ENCODE measurements at places on chromosomes 11 and 22. TPM values are rescaled to one million over a fixed set of nuclear protein-coding genes. Genes with fewer than 3 reads are reported as not detected.

DNA sequence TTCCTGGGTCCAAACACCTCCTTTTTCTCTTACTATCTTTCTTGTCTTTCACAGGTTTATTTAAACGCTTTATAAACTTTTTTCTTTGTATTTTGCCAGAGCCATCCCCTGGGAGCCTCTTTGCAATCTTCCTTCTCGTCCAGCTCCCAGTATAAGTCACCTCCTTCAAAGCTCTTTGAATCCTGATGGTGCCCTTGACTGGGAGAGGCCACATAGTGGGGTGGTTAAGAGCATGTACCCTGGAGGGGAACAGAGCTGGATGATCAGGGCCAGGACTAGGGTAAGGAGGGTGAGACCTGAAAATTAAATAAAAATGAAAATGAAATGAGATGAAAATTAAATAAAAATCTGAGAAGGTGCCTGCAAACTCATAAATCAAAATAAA lies 155.0 kb downstream of the FBXO7 start:
- peak; percentile 52 for DNase-seq

Gene SLC17A6
- total RNA-seq = 0.10 TPM

GRCh38 chr11:108561535-108561991 lies 32.0 kb downstream of the EXPH5 start:
- DNase-seq = no peak

- DNase-seq = no peak
Measured at GRCh38 chr22:37607935-37608476, 628 bp upstream of the GGA1 start.

- DNase-seq = peak; percentile 13
Measured at GRCh38 chr22:43226377-43227238, 39.7 kb upstream of the TTLL12 start.

Gene CDON
- 71.8 TPM for total RNA-seq

Gene RAB38
- total RNA-seq = 36.2 TPM

GRCh38 chr11:123362186-123362585 lies 67.9 kb upstream of the GRAMD1B start:
- no peak for DNase-seq

DNA sequence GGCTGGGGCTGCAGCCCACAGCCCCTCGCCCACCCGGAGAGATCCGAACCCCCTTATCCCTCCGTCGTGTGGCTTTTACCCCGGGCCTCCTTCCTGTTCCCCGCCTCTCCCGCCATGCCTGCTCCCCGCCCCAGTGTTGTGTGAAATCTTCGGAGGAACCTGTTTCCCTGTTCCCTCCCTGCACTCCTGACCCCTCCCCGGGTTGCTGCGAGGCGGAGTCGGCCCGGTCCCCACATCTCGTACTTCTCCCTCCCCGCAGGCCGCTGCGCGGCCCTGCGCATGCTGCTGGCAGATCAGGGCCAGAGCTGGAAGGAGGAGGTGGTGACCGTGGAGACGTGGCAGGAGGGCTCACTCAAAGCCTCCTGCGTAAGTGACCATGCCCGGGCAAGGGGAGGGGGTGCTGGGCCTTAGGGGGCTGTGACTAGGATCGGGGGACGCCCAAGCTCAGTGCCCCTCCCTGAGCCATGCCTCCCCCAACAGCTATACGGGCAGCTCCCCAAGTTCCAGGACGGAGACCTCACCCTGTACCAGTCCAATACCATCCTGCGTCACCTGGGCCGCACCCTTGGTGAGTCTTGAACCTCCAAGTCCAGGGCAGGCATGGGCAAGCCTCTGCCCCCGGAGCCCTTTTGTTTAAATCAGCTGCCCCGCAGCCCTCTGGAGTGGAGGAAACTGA lies 731 bp downstream of the GSTP1 start:
- DNase-seq = peak; percentile 52

DNA sequence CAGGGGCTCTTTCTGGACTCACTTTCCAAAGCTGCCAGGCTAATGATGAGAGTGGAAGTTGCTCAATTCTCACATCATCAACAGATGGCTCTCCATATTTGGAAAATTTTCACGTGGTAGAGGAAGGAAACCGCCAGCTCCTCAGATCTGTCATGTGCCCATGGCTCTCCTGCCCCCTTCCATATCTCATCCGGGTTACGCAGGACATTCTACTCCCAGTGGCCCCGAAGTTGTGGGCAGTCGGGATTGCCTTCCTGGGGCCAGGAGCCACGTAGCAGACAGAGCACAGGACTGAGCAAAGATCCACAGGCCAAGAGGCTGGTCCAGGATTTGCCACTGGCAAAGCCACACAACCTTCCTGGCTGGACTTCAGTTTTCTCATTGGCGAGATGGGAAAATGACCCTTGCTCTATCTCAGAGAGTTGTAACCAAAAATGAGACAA lies 38.8 kb downstream of the RPUSD4 start:
- DNase-seq = peak; percentile 94

- no peak for DNase-seq
Measured at GRCh38 chr11:131652231-131652630, 281.8 kb downstream of the NTM start.

DNA sequence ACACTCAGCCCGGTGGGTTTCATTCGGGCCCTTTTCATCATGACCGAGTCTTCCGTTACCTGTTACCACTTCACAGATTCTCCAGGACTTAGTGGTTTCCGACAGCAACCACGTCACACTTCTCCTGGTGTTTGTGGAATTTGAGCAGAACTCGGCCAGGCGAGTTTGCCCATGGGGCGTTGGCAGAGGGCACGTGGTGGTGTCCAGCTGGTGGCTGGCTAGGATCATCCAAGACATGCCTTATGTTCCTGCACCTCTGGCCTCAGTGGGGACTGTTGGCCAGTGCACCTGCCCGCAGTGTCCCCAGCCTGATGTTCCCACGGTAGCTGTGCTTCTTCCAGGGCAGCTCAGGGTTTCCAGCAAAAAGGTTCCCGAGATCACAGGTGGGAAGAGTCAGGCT lies 87.3 kb downstream of the ARHGAP8 start:
- no peak for DNase-seq

DNA sequence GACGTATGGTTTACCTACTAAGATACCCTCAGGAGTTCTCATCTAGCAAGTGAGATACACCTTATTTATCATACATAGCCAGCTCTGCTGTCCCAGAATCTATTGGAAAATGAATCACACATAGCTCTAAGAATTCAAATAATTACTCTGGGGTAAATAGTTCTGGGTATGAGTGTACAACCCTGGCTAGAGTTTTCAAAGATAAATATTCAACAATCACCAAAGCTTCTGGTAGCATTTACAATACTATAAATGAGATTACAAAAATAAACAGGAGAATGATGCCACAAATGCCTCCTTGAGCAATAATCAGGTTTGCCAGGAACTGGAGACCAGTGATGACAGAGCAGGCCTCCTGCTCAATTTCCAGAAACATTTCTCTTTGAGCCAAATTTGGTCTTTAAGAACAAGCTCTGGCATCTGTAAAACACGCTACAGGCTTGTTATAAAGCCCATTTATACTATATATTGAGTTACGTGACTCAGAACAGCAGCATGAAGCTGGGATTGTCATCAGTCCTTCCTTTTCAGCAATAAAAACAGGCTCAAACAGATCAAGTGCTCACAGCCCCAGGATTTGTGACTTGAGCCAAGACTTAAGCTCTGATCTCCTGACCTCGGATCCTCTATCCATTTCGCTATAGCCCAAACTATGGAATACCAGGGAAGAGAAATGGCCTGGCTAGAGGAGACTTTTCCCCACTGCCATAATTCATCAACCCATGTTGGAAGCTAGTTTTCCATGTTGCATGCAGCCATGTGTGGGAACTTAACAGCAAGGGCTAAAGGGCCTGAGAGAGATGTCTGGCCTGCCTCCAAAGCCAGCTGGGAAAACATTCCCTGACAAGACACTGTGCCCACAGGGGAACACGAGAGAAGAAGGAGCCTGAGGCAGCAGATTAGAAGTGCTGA lies 19.7 kb downstream of the RAB30 start:
- DNase-seq = peak; percentile 80

DNA sequence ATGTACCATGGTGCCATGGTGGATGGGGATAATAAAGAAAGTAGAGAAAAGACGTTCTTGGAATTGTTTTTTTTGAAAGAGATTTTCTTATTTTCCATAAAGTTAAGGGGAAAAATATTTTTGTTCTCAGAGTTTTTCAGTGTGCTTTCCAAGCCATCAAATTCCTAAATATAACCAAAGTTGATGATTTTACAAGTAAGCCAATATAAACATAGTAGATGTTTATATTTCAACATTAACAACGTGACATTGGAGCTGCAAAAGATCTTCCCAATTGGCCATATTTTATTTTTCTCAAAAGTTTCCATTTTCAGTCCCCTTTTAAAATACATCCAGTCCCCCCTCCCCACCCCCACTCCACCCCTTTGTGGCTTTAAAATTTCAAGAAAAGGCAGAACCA lies 80.9 kb upstream of the PICALM start:
- no peak for DNase-seq

Gene SULT4A1
- 0.89 TPM for total RNA-seq

Gene MAP4K2
- total RNA-seq = 8.2 TPM

Gene LRRC56
- 0.69 TPM for total RNA-seq

- DNase-seq = no peak
Measured at GRCh38 chr11:77276271-77276670, 25.2 kb downstream of the GDPD4 start.

- no peak for DNase-seq
Measured at GRCh38 chr22:32130464-32130863, 28.6 kb downstream of the C22orf42 start.

Gene FLRT1
- total RNA-seq = 1.6 TPM

- DNase-seq = no peak
Measured at GRCh38 chr11:93974759-93975158, 46.4 kb upstream of the HEPHL1 start.

GRCh38 chr11:71117311-71117710 lies 135.1 kb downstream of the SHANK2 start:
- DNase-seq = no peak

Gene PRAME
- not detected for total RNA-seq

DNA sequence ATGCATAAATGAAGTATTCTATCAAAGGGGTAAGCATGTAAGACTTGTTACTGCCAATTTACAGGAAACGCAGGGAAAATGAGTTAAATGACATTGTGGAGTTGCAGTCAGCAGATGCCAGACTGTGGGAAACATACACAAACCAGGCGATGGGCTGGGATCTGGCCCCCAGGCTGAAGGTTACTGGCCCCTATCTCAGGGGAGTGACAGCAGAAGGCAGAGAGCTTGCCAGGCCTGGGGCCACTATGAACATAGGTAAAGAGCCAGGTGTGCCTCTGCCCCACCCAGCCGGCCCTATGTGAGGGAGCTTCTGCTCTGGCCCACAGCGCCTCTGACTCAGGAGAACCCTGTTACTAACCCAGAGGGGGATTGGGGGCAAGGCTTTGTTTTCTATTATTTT lies 26.1 kb upstream of the SLC25A1 start:
- DNase-seq = no peak

Gene VWA5A
- 22.0 TPM for total RNA-seq

DNA sequence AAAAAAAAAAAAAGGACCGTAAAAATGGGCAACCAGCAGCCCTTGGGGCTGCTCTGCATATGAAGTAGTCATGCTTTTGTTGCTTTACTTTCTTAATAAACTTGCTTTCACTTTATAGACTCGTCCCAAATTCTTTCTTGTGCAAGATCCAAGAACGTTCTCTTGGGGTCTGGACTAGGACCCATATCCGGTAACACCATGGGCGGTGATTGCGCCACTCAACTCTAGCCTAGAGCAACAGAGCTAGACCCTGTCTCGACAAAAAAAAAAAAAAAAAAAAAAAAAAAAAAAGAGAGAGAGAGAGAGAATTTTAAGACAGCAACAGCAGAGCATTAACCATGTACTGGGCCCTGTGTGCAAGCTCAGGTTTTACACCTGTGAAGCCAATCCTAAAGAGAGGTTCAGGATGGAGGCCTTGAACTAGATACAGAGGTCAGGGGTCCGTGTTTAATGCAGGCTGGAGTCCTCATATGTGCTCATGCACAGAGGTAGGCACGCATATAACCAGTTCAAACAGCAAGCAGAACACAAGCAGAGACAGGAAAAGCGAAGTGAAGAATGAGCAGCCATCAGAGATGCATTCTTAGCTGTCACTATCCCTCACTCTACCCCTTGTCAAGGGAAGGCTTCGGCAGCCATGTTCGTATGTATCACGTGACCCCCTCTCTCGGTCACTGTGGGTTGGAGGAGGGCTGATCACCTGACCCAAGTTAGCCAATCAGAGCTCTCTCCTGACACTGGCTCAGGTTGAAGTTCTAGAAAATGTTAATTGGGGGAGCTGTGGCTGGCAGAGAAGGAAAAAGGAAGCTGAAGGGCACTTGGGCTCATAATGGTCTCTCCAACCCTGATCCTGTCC lies 16.7 kb upstream of the SYT12 start:
- DNase-seq = no peak

DNA sequence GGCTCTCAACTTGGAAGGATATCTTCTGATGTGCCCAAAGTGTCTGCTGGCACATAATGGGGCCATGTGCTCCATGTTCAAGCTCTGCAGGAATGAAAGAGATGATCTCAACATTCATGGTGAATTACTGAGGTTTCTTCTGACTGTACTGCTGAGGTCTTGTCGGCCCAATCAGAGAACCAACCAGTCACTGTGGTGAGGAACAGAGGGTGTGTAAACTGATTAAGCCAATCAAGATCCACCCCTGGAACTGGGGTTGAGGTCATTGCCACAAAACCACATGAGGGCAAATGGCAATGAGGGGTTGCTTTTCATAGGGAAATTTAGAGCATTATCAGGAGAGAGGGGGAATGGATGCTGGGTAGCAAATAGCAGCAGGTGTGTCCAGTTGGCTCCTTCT lies 152.3 kb upstream of the RAG2 start:
- DNase-seq = no peak

Gene OR51L1
- not detected for total RNA-seq

Gene SHISAL1
- total RNA-seq = 0.99 TPM

Gene SLC5A12
- total RNA-seq = 0.10 TPM

DNA sequence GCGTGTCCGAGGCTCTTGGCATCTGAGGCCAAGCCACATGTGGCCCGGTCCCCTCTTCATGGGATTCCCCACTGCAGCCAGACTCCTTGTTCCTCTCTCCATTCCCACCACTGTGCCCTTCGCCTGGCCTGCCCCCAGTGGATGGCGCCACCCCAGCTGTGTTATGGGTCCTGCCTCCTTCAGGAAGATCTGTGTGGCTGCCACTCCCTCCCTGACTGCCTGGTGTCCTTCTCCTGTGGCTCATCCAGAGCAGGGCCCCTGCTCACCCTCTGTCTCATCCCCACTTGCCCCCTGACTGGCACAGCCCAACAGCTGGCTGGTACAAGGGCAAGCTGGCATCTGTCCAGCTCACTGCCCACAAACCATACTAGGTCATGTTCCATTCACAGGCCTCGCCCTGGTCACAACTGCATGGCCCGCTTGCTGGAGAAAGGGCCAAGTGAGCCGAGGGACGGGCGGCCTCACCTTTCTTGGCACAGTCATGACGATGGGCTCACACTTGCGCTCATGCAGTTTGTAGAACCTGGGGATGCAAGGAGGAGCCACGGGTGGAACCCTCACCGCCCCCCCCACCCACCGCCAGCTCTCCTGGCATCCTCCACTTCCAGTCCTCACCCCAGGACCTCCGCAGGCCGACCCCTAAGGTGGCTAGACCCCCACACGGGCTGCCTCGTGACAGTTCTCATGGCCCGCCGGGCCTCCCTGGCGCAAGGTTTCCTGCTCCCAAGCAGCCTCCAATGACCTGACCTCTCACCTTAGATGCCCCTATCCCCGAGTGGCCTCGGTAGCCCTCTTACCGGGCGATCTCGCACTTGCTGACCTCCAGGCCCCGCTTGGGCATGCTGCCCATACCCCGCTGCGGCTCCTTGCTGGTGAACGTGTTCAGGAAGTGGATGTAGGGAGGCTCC lies 2.1 kb upstream of the PTPRCAP start:
- DNase-seq = no peak
